Activated CD8-positive, alpha-beta memory T cell treated with anti-CD3 and anti-CD28 coated beads, Interleukin-2, amount 10 ng/mL, durations not matched to agents 7 days and 5 days (primary cell): ENCODE measurements at places on chromosomes 3 and 15. TPM values are rescaled to one million over a fixed set of nuclear protein-coding genes. Genes with fewer than 3 reads are reported as not detected.
A peak's percentile ranks its signal among the peaks of the same experiment; 100 is the strongest.

DNA sequence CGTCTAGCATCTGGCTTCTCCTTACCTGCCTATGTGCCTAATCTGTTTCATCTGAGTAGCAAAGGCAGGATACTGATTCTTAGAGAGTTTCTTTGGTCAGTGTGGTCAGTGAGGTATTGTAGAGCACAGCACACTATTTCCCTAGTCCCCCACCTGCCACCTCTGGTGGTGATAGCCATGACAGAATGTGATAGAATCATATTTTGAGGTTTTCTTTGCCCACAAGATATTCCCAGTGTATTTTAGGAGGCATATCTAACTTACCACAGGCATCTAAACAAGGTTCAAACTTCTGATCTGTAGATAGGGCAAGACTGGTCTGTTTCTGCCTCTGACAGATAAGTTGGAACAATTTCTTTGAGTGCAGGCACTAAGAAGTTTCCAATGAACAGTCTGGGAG lies 188.0 kb downstream of the SOX2 start:
- H3K36me3 ChIP-seq: no peaks in the 10 kb centered on the region
- no peak overlapping the region for H3K4me3 ChIP-seq
- no peak overlapping the region for H3K27ac ChIP-seq
- H3K4me1 ChIP-seq: no peaks in the 10 kb centered on the region
- no peak for DNase-seq

DNA sequence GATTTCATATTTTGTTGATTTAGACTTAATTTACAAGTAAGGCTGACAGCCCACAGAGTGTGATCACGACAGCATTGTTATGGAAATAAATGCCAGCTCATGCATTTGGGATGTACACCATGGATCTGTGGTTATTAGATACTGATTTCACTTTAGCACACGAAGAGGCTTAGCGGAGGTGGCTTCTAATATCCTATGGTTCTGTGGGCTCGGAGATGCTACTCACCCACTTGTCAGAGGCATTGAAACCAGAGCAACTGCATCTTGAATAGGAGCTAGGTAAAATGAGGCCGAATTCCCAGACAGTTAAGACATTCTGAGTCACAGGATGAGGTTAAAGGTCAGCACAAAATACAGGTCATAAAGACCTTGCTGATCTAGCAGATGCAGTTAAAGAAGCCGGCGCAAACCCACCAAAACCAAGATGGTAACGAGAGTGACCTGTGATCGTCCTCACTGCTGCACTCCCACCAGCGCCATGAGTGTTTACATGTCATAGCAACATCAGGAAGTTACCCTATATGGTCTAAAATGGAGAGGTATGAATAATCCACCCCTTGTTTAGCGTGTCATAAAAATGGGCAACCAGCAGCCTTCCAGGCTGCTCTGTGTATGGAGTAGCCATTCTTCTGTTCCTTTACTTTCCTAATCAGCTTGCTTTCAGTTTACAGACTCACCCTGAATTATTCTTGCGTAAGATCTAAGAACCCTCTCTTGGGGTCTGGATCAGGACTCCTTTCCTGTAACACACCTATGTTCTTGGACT lies 117.5 kb downstream of the PGPEP1L start:
- no peak overlapping the region for H3K27ac ChIP-seq
- H3K36me3 ChIP-seq: no peaks in the 10 kb centered on the region
- H3K27me3 ChIP-seq: no peaks in the 10 kb centered on the region

GRCh38 chr3:187743195-187744141 lies 1.8 kb downstream of the BCL6 start:
- peak overlapping the region; percentile 98 for H3K4me3 ChIP-seq
- H3K36me3 ChIP-seq: peaks cover 10% of the 10 kb centered on the region
- peaks cover 41% of the 10 kb centered on the region for H3K4me1 ChIP-seq
- H3K27me3 ChIP-seq: peaks cover 4% of the 10 kb centered on the region
- DNase-seq: peak; percentile 78

- no peak overlapping the region for H3K4me3 ChIP-seq
- no peak for DNase-seq
- H3K36me3 ChIP-seq: peaks cover 2% of the 10 kb centered on the region
- peaks cover 8% of the 10 kb centered on the region for H3K4me1 ChIP-seq
Observed at GRCh38 chr15:90022905-90023700, 22.0 kb downstream of the ZNF710 start.

DNA sequence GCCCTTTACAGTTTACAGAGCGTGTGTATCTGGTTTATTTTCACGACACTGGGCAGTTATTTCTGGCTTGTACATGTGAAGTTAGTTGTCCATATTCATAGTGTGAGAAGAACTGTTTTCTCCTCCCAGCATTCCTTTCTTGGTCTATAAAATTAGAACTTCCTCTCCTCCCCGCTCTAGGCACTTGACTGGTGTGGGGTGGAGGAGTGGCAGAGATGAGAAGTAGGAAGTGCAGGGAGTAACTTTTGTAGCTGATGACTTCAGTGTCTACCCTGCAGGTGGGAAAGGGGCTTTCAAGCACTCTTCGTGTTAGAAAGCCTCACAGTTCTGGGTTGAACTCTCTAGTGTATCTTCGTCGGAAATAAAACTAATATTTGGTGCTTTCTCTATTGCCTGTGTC lies 13.4 kb downstream of the APOD start:
- no peak for DNase-seq
- no peak overlapping the region for H3K27ac ChIP-seq
- peaks cover 4% of the 10 kb centered on the region for H3K27me3 ChIP-seq

- H3K27ac ChIP-seq: peak overlapping the region; percentile 11
- peak overlapping the region; percentile 67 for H3K4me3 ChIP-seq
- H3K36me3 ChIP-seq: peaks cover 74% of the 10 kb centered on the region
- no peaks in the 10 kb centered on the region for H3K27me3 ChIP-seq
Observed at GRCh38 chr3:36988356-36988755, 4.6 kb downstream of the EPM2AIP1 start.

GRCh38 chr3:72309661-72310418 lies 524.9 kb upstream of the PROK2 start:
- H3K4me3 ChIP-seq: no peak overlapping the region
- H3K27me3 ChIP-seq: peaks cover 4% of the 10 kb centered on the region
- H3K36me3 ChIP-seq: no peaks in the 10 kb centered on the region
- H3K27ac ChIP-seq: peak overlapping the region; percentile 37
- DNase-seq: no peak
- H3K4me1 ChIP-seq: peaks cover 10% of the 10 kb centered on the region

DNA sequence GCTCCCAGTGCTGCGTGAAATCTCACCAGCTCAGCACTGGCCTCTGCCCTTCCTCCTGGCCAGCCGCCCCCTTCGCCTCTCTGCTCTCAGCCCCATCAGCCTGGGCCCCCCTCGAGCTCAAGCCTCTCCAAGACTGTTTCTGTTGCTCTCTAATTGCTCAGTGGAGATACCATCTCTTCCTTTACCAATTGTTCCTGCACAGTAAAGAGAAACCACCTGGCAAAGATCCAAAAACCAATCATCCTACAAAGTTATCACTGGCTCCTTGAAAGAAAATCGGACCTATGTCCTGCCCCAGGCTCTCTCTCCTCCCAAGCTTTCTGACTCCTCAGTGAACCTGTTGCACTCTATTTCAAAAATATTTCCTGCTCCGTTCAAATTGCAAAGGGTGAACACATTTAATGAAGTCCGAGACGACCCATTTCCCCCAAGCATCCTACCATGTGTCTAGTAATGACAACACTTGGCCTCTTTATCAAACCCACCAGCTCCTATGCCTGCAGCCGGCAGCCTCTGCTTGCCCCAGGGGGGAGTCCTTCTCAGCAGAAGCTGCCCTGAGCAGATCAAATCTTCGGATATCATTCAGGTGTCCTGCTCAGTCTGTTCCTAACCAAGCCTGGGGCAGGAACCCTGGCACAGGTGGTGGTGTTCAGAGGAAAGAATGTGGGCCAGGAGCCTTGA lies 53.7 kb upstream of the FAM174B start:
- no peaks in the 10 kb centered on the region for H3K36me3 ChIP-seq
- DNase-seq: no peak
- H3K27me3 ChIP-seq: peaks cover 14% of the 10 kb centered on the region
- H3K4me3 ChIP-seq: no peak overlapping the region

DNA sequence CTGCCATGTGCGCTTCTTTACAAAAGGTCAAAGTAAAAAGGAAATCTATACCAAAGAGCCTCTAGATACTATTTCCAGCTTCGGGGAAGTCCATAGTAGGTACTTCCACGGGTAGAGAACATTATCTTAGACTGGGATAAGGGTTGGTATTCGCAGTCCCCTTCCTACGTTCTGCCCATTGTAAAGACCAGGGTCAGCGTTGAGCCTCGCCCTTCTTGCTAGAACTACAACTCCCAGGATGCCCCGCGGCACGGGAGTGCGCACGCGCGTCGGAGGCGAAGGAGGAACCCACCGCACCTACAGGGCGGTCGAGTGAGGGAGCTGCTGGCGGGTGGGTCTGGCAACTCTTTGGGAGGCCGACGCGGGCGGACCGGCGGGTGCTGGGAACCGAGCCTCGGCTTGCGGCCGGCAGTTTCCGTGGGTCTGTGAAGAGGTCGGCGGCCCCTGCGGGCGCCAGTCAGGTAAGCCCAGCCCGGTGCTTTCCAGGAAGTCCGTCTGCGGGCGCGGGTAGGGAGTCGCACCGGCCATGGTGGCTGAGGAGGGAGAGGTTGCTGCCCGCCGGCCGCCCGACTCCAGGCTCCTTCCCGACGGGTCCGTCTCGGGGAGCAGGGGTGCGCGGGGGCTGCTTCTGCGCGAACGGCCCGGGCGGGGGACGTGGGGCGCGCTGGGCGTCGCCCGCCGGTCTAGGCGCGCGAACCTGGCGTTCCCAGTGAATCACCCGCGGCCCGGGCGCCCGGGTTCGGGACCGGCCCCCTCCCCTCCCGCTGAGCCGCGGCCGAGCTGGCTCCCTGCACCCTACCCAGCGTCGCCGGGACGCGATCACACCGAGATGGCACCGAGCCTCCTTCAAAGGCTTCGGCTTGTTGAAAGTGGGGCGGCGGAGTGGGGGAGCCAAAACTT lies at the start of gene TMOD3:
TMOD3 (plus strand) TSS at position 278 of the 900 bp plus-strand sequence. CDS start 33,232 bp downstream, outside the sequence.
- peak; percentile 93 for DNase-seq
- H3K27ac ChIP-seq: peak within 1 kb of the TSS; percentile 92
- H3K4me1 ChIP-seq: peaks cover 37% of the 10 kb centered on the region

- no peaks in the 10 kb centered on the region for H3K4me1 ChIP-seq
- H3K27ac ChIP-seq: no peak overlapping the region
- no peak for DNase-seq
- peaks cover 23% of the 10 kb centered on the region for H3K27me3 ChIP-seq
- no peak overlapping the region for H3K4me3 ChIP-seq
- H3K36me3 ChIP-seq: no peaks in the 10 kb centered on the region
Observed at GRCh38 chr15:52095597-52096262, 16.8 kb downstream of the BCL2L10 start.

GRCh38 chr3:14156843-14157561 lies 21.4 kb downstream of the XPC start:
- no peak overlapping the region for H3K27ac ChIP-seq
- no peaks in the 10 kb centered on the region for H3K27me3 ChIP-seq
- no peaks in the 10 kb centered on the region for H3K4me1 ChIP-seq
- H3K36me3 ChIP-seq: peaks cover 56% of the 10 kb centered on the region

DNA sequence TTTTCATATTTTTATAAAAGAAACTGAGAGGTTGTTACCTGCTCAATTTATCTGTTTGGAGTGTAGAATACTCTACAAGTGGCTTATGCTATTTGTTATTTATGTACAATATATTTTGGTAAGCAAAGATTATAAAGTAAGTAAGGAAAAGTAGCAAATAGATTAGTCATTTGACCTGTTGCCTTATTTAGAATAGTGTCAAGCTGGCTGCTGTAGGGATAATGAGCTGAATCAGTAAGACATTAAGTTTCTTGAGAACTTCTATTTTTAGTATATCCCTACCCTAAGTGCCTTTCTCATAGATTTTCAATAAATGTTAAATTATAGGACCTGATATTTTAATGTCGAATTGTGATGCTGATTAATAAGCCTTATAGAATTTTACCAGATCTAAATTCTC lies 37.2 kb downstream of the ECT2 start:
- no peak for DNase-seq
- no peak overlapping the region for H3K27ac ChIP-seq
- H3K4me1 ChIP-seq: no peaks in the 10 kb centered on the region
- H3K27me3 ChIP-seq: no peaks in the 10 kb centered on the region
- H3K4me3 ChIP-seq: no peak overlapping the region
- peaks cover 65% of the 10 kb centered on the region for H3K36me3 ChIP-seq

GRCh38 chr3:38500688-38501417 lies 4.7 kb downstream of the EXOG start:
- no peak overlapping the region for H3K27ac ChIP-seq
- H3K27me3 ChIP-seq: no peaks in the 10 kb centered on the region
- H3K4me3 ChIP-seq: no peak overlapping the region
- H3K36me3 ChIP-seq: peaks cover 30% of the 10 kb centered on the region
- no peak for DNase-seq

- H3K4me1 ChIP-seq: no peaks in the 10 kb centered on the region
- DNase-seq: no peak
- peaks cover 7% of the 10 kb centered on the region for H3K27me3 ChIP-seq
- H3K36me3 ChIP-seq: no peaks in the 10 kb centered on the region
- H3K4me3 ChIP-seq: no peak overlapping the region
Observed at GRCh38 chr3:12766541-12766940, 7.5 kb upstream of the TMEM40 start.

GRCh38 chr3:194474675-194475074 lies 12.1 kb downstream of the ATP13A3 start:
- no peak for DNase-seq
- H3K27me3 ChIP-seq: no peaks in the 10 kb centered on the region
- H3K4me3 ChIP-seq: no peak overlapping the region

- H3K27me3 ChIP-seq: peaks cover 8% of the 10 kb centered on the region
- H3K27ac ChIP-seq: no peak overlapping the region
- no peaks in the 10 kb centered on the region for H3K36me3 ChIP-seq
- no peak overlapping the region for H3K4me3 ChIP-seq
Observed at GRCh38 chr15:60118626-60119025, 114.5 kb downstream of the FOXB1 start.

DNA sequence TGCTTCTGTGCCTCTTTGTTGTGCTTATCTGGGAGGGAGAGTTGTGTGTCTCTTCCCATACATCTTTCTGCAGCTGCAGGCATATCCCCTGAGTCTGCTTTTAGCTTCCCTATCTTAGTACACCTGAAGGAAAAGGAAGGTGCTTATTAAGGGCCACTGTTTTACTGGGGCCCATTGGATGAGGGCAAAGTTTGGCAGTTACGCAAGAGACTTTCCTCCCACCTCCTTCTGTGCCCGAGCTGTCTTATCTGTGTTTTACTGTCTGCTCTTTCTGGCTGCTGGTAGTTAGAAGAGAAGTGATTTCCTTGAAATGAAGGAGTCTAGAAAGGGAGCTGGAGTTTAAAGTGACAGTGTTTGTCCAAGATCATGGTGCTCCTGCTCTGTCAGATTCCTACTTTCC lies 66.5 kb downstream of the GABRG3 start:
- no peaks in the 10 kb centered on the region for H3K27me3 ChIP-seq
- DNase-seq: no peak
- H3K27ac ChIP-seq: no peak overlapping the region
- H3K4me3 ChIP-seq: no peak overlapping the region

GRCh38 chr3:153545471-153545870 lies 383.4 kb downstream of the RAP2B start:
- H3K27me3 ChIP-seq: no peaks in the 10 kb centered on the region
- no peaks in the 10 kb centered on the region for H3K36me3 ChIP-seq
- H3K4me1 ChIP-seq: no peaks in the 10 kb centered on the region
- no peak for DNase-seq
- no peak overlapping the region for H3K27ac ChIP-seq

The PPCDC gene
- total RNA-seq: 36.3 TPM

The TJP1 gene
- not detected for total RNA-seq

The PSMD2 gene
- 258 TPM for total RNA-seq

The ZNF860 gene
- not detected for total RNA-seq

The CLDN18 gene
- not detected for total RNA-seq

The RFTN1 gene
- 96.7 TPM for total RNA-seq
